ENCODE measurements at places on chromosomes 11 and 22.

DNA sequence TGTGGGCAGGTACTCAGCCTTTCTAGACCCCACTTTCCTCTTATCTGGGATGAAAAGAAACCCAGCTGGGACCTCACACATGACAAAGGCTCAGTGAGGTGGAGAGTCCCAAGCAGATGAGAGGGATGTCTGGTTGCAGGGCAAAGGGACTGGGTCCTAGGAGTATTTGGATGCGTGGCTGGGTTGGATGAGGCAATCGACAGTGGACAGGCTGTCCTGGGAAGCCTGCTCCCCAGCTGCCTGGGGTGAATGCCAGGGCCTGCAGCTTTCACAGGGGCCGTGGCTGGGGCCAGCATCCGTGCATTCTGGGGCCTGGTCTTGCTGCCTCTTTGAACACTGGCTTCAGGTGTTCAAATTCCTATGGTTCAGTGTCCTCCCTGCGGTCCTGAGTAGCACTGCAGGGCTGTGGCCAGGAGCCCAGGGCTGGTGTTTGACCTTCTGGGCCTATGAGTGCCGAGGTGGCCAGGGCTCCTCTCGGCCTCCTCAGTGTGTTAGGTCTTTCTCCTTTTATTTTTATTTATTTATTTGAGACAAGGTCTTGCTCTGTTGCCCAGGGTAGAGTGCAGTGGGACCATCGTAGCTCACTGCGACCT, 65.3 kb downstream of the MCM5 start:
- no peak for DNase-seq

GRCh38 chr11:86230921-86231434, 13.6 kb upstream of the EED start:
- DNase-seq, result no peak

DNA sequence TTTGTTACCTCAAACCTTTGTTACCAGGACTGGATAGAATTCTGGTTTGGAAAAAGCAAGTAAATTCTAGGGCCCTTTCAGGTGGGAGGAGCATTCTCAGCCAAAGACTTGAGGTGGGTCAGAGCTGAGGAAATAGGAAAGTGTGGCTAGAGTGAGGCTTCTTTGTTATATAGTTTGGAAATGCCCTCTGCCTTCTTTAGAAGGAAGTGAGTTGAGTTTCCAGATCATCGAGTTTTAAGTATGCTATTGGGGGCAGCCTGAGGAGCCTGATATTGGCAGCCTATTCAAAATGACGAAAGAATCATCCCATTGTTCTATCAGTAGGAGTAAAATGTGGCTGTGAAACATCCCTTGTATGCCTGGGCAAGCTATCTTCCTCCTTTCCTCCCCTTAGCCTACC, 134.1 kb downstream of the ARHGAP42 start:
- DNase-seq, result no peak

DNA sequence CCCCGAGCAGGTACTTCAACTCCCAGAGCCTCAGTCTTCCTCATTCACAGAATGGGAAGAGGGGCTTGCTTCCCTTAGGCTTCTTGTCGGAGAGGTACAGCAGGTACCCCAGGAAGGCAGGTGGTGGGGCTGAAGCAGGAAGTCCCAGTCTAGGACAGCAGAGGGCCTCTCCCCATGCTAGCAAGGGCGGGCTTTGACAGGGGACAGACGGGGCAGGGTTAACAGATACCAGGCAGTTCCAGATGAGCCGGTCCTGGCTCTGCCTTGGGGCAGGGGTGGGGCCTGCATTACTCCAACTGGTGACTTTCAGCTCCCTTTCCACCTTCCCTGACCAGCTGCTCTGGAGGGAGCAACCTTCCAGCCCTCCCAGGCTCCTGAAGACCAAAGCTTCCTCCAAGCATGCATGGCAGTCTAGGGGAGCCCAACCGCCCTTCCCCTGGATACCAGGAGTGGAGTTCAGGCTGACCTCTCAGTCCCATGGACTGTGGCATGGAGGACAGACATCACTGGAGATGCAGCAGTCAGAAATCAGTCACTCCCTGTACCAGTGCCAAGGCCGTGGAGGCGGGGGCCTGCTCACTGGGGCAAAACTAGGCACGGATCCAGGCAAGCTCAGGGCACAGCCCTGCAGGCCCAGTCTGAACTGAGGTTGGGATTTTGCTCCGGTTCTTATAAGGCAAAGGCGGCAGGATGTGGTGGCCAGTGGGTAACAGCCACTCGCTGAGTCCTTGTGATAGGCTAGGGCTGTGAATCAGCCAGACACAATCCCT, 60.5 kb downstream of the NAT10 start:
- no peak for DNase-seq

- DNase-seq, result no peak
Observed at GRCh38 chr11:108324587-108324986, 101.7 kb downstream of the ATM start.

DNA sequence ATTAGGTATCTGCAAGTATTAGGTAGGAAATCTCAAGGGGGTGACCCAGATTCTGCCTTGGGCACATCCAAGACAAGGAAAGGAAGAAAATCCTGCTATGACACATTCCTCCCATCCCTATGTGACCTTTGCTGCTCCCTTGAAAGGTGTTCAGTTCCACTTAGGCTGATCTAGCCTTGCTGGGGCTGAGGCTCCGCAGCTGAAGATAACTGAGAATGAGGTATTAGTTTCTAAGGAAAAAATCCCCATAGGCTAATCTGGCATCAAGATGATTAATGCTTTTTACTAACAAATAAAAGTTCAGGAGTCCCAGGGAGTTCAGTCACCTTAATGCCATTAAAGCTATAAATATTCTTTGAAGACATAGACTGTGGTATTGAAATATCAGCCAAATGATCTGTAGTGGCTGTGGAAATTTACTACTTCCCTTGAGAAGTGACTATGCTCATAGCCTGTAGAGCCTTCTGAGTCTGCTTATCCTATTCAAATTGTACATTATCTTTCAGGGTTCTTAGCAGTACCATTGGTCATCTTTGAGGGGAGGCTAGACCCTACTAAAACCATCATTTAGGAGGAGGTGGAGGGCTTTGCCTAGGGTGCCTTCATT, 239.9 kb upstream of the RAG2 start:
- no peak for DNase-seq

- no peak for DNase-seq
Observed at GRCh38 chr11:9082575-9082974, 8.8 kb downstream of the SCUBE2 start.

DNA sequence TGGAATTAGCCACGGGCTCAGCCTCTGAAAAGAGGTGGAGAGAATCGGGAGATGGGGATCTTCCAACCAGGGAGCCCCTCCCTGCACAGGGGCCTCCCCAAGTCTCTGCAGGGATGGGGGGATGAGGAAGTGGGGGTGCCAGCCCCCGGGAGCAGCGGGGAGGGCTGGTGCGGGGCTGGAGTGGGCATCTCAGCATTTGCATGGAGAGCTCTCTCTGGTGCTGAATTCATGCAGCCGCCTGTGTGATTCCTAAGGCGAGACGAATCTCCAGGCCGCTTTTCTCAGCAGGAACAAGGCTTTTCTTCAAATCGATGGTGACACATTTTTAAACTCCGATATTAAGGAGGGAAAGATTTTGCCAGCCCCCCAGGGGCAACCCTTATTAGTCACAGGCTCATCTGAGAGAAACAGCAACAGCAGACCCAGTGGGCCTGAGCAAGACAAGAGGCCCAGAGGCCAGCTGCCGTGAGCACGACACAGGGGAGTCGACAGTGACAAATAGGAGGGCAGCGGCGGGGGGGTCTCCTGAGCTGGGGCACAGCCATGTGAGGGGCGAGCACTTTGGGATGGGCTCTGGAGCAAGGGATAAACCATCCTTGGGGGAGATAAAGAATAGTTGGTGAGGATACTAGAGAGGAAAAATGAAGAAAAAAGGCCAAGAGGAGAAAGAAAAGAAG, 29.0 kb downstream of the MACROD1 start:
- DNase-seq, result no peak

GRCh38 chr11:46555267-46556054, 38.4 kb downstream of the AMBRA1 start:
- no peak for DNase-seq

DNA sequence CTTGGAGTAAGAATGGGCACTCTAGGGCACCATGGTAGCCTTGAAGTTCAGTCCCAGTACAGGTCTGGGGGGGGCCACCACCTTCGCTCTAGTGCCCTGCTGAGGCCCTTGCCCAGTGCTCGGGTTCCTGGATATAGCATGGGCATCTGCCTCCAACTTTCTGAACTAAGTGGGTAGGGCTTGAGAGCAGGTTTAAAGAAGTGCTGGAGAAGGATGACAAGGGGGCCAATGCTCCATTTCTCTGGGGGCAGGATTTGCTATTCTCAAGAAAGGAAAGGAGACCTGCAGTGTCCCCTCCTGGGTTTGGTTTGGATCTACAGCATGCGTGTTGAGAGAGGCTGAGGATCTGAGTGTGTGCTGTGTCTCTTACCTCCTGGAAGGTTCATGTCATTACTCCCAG, 82.2 kb upstream of the SUSD2 start:
- DNase-seq, result no peak

DNA sequence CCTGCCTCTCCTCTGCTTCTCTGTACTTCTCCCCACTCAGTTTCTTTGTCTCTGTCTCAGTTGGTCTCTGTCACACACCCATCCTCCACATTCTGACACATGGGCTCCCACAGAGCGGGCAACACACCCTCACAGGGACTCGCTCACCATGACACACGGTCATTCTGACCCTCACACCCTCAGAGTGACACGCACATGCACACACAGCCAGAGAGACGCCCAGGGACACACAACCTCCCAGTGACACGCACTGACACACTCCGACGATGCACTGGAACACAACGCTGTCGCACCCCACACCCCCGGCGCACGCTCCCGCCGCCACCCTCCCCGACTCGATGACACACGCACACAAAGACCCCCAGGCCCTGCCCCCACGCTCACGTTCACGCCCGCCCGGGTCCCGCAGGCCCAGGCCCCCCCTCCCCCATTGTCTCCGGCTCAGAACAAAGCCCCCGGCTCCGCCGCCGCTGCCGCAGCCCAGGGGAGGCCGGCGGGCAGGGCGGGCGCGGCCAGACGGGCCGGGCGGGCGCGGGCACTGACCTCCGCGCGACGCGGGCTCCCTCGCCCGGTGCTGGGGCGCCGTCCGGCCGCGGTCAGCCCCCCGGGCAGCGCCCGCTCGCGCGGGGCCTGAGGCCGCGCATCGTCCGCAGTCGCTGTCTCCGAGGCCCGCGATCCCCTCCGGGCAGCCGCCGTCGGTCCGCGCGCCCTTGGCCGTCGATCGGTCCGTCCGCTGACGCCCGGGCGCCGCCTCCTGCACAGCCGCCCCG, 404 bp downstream of the DCHS1 start:
- DNase-seq, result no peak

DNA sequence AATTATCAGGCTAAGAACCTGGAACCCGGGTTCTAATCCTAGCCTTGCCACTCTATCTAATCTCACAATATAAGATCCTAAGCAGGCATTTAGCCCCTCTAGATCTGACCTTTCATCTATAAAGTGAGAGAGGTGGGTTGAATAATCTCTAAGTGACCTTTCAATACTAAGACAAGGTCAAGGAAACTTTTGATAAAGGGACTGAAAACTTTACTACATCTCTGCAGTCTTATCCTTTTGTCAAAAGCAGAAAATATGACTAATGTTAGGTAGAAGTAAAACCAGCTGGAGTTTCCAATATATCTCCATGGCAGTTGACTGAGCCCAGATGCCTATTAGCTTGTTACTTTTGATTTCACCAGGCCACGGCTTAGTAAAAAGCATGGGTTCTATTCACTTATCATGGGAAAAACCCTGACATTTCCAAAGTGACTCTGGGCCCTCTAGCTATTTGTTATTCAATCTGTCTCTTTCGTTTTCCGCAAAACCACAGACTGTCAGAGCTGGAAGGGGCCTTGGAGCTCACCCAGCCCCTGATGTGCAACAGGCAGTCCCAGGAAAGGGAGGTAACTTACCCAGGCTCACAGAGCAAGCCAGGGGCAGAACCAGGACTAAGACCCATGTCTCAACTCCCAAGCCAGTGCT, 75.8 kb downstream of the RAB30 start:
- no peak for DNase-seq

DNA sequence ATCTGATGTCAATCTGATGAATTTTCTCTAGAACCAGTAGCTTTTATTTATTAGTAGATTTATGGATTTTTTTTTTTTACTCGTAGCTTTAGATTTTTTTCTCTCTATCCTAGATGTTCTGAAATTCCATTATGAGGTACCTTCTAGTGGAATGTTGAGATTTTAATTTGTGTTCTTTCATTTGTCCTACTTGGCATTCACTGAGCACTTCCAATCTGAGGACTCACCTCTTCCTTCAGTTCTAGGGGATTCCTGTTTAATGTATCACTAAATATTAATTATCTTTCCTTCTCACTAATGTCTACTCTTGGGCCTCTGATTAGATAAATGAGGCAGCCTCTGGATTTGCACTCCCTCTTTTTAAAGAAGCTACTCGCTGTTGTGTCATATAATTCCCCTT, 40.2 kb upstream of the WNT7B start:
- DNase-seq, result no peak

DNA sequence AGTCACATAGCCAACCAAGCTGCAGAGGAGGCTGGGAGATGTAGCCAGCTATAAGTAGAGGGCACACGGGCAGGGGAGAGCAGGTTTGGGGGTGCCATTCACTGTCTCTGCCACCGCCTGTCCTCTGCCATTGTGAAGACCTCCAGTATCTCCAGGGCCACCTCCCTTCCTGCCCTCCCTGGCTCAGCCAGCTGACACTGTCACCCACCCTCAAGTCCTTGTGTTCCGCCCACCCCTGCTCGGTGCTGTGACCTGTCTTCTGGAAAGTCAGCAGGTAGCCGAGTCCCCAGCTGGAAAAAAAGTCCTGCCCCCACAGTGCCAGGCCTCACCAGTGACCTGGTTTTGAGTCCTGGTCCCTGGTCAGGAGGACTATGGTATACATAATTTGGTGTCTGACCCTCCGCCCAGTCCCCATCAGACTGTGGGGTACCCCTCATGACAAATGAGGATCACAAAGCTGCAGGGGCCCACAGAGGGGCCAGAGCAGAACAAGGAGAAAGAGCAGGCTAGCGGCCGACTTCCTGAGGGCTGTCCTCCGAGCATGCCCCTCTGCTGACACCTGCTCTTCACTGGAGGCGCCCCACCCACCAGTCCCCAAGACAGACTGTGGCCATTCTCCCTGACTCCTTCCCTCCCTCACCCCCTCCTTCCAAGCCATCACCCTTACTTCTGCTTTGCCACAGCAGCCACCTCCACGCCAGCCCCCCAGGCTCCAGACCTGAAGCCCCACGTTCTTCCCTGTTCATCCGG, 7.1 kb upstream of the IL2RB start:
- DNase-seq, result no peak

- no peak for DNase-seq
Observed at GRCh38 chr11:115363921-115364320, 140.3 kb downstream of the CADM1 start.

- no peak for DNase-seq
Observed at GRCh38 chr22:40509401-40510134, 127.0 kb downstream of the MRTFA start.

GRCh38 chr22:39470451-39471291, 13.9 kb downstream of the MGAT3 start:
- no peak for DNase-seq

- DNase-seq, result no peak
Observed at GRCh38 chr11:89436071-89436470, 55.1 kb downstream of the NOX4 start.

- no peak for DNase-seq
Observed at GRCh38 chr11:27894552-27894951, 194.3 kb upstream of the BDNF start.
